ENCODE measurements at places on chromosomes 16 and 17.

DNA sequence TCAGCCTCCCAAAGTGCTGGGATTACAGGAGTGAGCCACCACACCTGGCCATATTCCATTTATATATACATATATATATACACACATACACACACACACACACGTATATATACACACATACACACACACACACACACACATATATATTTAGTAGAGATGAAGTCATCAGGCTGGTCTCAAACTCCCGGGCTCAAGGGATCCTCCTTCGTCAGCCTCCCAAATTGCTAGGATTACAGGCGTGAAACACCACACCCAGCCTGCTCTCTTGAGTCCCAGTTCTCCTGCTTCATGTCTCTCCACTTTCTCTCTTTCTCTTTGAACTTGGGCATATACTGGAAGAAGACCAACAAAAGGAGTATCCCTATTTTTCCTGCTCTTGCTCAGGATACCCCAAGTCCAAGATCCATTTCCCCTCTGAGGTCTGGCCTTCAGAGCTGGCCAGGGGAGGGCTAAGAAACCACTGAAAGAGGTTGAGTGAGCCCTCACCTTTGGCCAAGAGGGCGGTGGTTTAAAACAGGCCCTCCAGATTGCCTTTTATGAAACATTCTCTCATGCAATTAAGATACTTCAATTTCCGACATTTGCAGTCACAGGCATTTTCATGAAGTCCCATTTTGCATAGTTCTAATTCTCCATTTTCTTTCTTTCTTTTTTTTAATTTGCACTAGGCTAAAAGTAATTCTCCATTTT is 37.9 kb downstream of the CIBAR2 start:
- no peak for DNase-seq

GRCh38 chr16:66136841-66137240 is 229.7 kb upstream of the CDH5 start:
- DNase-seq: no peak

DNA sequence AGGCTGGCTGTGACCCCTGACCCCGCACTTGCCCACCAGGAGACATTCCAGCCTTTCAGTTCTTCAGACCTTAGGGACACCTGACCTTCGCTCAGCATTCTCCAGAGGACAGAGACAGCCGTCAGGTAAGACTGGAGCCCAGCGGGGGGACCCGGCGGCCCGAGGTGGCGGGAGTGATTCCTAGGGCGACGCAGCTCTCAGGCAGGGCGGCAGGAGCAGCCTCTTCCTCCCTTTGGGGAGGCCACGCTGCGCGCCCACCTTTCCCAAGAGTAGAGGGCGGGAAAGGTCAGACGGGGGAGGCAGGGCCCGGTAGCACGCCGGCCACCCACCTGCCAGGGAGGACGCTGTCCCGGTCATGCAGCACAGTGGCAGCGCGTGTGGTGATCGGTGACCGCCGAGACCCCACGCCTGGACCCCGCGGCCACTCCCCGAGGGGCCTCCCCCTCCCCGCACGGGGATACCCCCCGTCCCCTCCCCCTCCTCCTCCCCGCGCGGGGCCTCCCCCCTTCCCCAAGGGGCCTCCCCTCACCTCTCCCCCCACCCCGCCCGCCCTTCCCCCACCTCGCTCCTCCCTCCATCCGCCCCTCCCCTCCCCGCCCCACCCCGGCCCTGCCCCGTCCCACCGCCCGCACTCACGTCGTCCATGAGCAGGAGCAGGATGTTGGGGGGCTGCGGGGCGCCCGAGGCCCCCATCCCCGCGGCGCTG is 472 bp downstream of the GALNS start:
- DNase-seq: peak; percentile 4

DNA sequence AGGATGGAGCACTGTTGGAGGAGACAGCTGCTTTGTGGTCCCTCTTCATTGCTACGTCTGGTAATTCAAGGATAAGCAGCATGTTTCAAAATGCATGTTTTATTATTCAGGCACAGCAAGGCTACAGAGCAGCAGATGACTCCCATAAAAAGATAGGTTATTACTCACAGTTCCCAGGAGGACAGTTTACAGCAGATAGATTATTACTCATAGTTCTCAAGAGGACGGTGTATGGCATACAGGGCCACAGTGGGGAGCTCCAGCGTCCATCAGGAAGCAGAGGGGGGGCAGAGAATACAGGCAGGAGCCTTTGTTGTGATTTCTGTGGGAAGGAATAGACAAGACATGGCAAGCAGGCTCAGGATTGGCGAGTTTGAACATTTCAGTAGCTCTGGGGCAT is 72.9 kb downstream of the DNAH9 start:
- DNase-seq: no peak

DNA sequence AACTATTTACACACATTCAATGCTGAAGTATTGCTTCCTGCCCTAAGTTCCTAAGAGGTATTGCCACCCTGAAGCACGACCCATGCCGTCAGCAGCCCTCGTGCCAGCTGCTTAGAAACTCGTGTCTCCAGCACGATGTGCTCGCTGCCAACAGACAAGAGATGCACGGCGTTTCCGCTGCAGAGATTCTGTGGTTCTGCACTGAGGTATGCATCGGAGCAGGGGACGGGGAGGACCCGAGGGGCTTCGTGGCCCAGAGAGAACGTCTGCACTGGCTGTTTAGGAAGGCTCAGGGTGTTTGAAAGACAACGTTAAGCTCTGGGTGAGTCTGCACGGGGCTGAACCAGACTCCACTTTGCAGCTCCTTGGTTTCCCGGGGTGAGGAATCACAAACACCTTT is 82.7 kb upstream of the CREBBP start:
- DNase-seq: no peak

DNA sequence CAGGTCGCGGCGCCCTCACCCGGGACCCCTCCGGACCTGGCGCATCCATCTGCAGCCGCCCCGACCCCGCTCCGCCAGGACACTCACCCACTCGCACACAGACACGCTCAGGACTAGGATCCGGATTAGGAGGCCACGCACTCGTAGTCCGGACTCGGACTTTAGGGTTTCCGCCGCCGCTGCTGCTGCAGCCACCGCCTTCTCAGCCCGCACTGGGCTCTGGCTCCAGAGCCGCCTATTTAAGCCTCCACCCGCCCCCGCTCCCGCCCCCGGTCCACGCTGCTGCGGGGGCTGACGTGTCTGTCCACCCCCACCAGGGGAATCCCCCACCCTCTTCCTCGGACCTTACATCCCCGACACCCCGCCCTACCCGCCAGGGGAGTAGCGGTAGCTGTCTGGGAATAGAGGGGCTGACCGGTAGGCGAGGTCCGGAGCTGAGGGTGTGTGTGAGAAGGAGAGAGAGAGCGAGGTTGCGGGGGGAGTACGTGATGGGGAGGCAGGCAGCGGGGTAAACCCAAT is at the start of gene RRAD:
Gene RRAD, minus strand, starts transcription at position 214 of the 519 bp plus-strand sequence. CDS start 356 bp downstream, outside the sequence.
- no peak for DNase-seq

DNA sequence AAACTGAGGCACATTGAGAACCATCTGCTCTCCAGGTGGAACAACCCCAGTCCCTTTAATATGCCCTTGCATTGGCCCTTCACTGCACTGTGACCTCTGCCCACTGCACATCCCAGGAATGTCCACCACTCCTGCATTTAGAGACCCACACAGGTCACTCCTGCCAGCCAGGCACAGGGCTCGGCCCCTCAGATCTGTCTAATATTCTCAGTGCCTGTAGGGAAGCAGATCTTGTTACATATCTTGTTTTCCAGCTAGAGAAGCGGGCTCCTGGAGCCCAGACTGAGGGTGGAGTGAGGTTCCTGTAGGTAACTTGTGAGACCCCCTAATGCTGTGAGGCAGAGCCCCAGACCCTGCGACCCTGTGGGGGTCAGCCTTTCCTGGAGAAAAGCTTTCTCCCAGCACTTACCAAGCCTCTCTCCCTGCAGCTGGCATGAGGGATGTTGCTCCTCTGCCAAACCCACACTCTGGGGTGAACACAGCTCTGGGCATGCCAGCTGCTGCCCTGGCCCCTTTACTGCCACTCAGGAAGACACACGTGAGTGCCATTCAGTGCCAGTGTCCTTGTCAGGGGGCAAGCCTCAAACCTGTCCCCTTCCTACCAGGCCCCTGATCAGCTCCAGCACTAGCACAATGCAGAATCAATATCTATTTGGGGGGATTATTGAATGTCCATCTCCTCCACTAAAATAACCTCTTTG is 40.3 kb upstream of the CRHR1 start:
- DNase-seq: no peak

DNA sequence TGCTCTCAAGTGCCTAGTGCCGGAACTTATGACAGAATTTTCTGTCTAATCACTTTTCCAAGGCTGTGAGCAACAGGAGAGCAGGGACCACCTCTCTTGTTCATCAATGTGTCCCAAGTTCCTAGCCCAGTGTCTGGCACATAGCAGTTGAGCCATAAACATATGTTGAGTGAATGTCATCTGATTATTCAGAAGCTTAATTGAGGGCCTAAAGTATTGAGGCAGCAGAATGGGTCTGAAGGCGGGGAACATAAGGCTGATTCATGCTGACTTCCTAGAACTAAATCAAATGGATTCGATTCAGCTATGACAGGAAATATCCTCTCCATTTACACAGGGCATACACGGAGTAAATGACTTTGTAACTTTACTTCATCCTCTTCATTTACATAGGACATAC is 438.0 kb upstream of the ZFHX3 start:
- DNase-seq: no peak

DNA sequence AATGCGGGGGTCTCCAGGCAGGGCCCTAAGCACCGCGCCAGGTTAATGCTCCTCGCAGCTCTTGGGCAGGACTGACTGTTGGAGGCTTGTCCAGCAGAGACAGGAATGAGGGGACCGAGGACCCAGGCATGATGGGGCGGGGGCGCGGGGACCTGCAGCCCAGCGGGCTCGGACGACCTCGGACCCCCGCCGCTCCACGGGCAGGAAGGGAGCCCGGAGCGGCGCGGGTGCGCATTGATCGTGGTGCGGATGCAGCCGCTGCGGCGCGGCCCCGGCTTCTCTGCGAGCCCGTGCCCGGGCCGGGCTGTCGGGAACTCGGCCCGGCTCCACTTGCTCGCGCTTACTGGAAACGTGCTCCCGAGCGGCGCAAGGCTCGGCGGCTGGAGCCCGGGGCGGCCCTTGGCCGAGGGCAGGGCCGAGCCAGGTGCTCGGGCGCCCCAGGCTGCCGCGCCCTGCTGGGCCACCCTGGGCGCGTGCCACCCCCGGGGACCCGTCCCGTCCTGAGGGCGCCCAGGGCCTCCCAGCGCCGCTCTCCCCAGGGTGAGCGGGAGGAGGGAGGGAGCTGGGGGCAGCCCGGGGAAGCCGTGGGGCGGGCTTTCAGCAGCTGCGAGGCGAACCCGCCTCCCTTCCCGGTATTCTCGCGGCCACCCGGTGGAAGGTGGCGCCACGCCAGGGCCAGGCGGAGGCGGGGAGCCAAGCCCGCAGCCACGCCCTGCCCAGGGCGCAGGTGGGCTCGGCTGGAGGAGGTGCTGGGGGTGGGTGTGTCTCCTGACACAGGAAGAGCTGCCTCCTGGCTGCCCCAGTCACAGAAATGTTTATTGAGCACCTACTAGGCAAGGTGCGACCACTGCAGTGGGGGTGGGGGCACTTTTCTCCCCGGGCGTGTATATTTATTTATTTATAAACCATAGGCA is 45.9 kb downstream of the SOCS3 start:
- DNase-seq: peak; percentile 71

- DNase-seq: no peak
Observed at GRCh38 chr17:864315-864714, 82.2 kb downstream of the MRM3 start.

GRCh38 chr17:49715216-49715615 is 7.5 kb upstream of the SLC35B1 start:
- peak; percentile 20 for DNase-seq

DNA sequence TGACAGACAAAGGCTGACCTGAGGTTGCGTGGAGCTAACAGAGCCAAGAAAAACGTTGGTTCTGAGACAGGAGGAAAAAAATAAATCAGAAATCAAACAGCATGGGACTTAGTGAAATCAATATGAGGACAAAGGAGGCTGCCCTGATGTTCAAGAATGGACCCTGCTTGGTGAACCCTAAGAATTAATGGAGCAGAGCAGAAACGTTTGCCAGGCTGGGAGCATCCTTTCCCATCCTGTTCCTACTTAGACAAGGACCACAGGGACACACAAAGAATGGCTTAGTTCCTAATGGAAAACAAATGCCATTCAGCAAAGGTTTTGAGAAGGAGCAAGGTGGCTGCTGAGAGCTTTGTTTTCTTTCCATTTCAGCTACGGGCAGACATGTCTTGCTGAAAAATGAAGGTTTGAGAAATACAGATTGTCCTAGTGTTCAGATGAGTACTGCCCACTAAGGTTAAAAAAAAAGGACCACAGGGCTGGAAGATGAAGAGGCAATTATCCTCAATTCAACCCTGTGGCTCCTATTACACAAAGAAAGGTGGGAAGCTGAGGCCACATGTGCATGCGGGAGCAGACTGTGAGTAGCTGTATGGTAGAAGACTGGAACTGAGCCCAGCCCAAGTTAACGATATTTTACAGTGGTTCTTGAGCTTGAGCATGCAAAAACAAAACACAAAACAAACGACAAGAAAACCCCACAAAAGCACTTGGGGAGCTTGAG is 230.1 kb downstream of the SLC39A11 start:
- no peak for DNase-seq

- no peak for DNase-seq
Observed at GRCh38 chr17:1509290-1509881, 7.0 kb downstream of the INPP5K start.

DNA sequence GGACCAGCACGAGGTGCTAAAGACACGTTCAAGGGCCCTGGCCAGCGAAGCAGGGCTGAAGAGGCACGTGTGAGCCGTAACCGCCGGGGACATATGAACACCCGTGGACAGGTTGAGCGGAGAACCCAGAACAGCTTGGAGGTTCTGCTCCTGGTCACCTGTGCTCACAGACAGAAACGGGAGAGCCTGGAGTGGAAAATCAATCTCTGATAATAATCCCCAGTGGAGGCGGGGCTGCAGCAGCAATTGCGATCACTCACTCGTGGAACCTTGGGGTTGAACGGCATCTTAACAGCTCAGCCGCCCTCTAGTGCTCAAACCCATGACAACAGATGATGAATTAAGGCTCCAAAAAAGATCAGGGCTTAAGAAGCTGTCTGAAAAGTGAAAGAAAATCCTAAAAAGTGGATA is 25.6 kb downstream of the WIPI1 start:
- no peak for DNase-seq

DNA sequence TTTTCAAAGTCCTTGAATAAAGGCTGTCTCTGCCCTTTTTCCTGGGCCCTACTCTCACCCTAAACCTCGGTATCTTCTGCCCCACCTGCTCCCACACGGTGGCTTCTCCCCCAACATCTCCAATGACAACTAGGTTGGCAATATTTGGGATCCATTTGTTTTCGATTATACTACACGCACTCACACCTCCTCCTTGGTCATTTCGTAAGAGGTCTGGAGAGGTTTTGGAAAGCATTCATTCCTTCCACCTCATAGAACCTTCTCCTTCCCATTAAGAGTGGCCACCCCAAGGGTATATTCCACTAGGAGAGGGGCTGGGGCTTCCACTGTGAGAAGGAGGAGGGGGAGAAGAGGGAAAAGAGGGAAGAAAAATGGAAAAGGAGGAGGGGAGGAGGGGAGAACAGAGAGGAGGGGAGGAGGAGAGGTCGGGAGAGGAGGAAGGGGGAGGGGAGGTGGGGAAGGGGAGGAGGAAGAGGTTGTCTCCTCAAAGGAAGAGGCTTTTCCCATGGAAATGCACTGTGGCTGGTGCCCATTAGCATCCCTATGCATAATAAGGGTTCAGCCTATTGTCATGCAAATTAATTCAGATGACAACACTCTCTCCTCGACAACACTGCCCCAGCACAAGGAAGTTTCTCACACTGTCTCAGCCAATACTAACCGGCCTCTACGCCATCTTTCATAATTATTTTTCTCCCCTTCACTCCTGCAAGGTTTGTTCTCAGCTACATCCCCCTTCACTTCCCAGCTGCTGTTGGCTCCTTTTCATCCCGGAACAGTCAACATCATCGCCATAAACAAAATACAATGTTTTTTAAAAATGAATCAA is 30.0 kb downstream of the SOX9 start:
- no peak for DNase-seq

All from stimulated activated CD4-positive, alpha-beta T cell treated with anti-CD3 and anti-CD28 coated beads, Interleukin-2, amount 100 ng/mL, for 48 hours (primary cell).